ENCODE measurements at places on chromosomes 4 and X. TPM values are rescaled to one million over a fixed set of nuclear protein-coding genes. Genes with fewer than 3 reads are reported as not detected.

- peak; percentile 89 for DNase-seq
Observed at GRCh38 chr4:83618431-83618830, 82.5 kb downstream of the GPAT3 start.

GRCh38 chrX:18415386-18415785 is 10.0 kb upstream of the CDKL5 start:
- DNase-seq: no peak

MAGEA12 gene
- 142 TPM for total RNA-seq

DNA sequence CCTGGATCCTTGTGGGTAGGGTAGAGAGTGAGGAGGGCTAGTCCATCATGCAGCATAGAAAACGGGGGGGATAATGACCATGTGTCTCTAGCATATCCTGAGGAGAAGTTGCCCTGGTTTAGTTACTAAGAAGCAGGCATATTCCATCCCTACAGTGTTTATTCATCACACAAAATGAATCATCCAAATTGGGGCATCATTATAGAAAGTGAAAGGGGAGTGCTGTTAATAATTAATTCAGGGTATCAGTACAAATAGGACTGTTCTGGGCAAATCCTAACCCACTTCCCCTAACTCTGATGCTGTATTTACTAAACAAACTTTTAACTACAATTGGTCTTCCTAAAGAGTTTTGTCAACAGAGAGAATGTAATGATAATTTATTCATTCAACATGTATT is 281.1 kb upstream of the ARX start:
- DNase-seq: no peak

GRCh38 chrX:107741404-107741790 is 34.2 kb downstream of the TSC22D3 start:
- no peak for DNase-seq

PCYT1B gene
- not detected for total RNA-seq

SCML2 gene
- 5.9 TPM for total RNA-seq

DNA sequence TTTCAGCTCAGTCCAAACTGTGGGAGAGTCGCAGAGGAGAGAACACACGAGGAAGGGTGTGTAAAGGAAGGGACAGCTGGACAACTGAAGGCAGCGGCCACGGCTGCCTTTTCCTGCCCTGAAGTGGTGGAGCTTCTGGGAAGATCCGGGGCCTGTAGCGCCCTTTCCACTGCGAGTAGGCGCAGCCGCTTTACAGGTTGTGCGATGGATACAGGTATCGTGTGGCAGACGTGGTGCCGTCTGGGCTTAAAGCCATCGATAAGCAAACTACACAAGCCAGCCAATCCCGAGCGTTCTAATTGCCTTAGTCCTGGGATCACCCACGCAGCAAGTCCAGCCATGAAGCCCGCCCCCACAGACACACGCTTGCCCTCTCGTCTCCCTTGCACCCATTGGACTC is 15.4 kb downstream of the NKX6-1 start:
- DNase-seq: no peak

DNA sequence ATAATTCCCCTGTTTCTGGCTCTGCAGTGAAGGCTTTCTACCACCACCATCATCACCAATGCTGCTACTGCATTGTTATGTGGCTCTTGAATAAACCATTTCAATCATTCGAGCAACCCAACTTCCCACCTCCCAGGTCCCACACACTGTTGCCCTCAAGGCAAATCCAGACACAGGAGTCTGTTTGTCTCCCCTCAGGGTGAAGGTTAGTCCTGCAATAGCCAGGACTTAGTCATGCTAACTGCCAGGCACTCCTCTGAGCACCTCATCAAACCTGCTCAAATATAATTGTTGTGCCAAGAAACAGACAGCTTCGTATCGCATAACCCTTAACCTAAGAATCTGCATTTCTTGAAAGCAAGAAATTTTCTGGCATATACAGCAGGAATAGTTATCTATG is 213.2 kb downstream of the KDR start:
- DNase-seq: no peak

MTMR8 gene
- total RNA-seq: 1.2 TPM

- DNase-seq: no peak
Observed at GRCh38 chr4:189374176-189374575, 566.5 kb upstream of the FRG1 start.

DNA sequence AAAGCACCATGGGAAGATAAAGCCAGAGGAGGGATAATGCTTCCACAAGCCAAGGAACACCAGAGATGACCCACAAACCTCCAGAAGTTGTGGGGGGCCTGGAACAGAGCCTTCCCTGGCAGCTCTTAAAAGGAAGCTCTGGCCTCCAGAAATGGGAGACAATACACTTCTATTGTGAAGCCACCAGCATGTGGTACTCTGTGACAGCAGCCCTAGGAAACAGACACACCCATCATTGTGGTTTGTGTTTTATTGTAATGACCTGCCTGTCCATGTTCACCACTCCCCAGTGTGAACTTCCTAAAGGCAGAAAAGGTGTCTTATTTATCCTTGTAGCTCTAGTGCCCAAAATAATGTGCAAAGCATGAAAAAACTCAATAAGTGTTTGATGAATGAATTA is 264.1 kb upstream of the GATB start:
- DNase-seq: no peak

UGT2B10 gene
- total RNA-seq: not detected

DNA sequence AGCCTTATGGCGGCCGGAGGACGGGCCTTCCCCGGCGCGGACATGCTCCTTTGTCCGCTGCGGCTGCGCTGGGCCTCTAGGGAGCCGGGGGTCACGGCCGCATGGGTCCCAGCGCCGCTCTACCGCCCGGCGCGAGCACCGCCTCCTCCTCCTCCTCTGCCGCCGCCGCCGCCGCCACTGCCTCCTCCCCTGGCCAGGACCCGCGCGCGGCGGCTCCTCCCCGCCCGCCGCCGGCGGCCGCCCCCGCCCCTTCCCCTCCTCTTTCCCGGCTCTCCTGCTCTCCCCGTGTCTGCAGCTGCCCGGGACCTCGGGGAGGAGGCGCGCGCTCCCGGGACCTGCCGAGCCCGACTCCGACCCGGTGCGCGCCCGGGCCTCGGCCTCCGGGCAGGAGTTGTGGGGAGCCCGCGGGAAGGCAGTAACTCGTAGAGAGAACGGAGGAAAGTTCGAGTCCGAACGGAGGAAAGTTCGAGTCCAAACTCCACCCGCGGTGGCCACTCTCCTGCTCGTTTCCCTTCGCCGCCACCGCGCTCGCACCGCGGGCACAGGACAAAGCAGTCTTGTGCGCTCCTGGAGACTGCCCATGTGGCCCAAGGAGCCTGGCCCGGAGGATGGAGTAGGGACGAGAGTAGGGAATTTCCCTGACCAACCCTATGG is at the start of gene ADGRA3:
ADGRA3 (minus strand) TSS at position 179 of the 654 bp plus-strand sequence. CDS start 282 bp downstream, outside the sequence.
- peak; percentile 61 for DNase-seq

EXOC1L gene
- total RNA-seq: not detected

DNA sequence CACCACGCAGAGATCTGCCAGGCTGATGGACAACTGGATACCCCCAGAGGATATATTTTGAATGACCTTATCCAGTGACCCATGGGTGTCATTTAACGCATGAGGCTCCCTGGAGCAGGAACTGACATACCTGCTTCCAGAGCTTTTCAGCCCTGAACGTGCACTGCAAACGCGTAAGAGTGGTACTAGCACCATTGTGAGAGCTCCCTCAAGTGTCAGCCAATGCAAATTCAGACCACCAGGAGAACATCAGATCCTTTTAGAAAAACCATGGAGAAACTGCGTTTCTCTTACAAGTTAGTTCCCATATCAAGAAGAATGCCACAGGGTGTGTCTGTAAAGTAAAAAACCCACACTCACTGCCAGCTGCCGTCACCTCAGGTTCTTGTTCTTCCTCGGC is 7.3 kb downstream of the TREX2 start:
- DNase-seq: peak; percentile 11

STPG2 gene
- total RNA-seq: not detected

GRCh38 chr4:116881077-116881476 is 204.3 kb downstream of the TRAM1L1 start:
- DNase-seq: no peak

GRCh38 chrX:22699581-22700091 is 300.1 kb upstream of the DDX53 start:
- DNase-seq: peak; percentile 18

MAEA gene
- 97.3 TPM for total RNA-seq

- DNase-seq: no peak
Observed at GRCh38 chr4:162499478-162499877, 335.7 kb upstream of the FSTL5 start.

- peak; percentile 67 for DNase-seq
Observed at GRCh38 chrX:19579485-19579884, 64.2 kb upstream of the MAP3K15 start.

PFKFB1 gene
- not detected for total RNA-seq

SMIM10L2A gene
- 0.07 TPM for total RNA-seq

DNA sequence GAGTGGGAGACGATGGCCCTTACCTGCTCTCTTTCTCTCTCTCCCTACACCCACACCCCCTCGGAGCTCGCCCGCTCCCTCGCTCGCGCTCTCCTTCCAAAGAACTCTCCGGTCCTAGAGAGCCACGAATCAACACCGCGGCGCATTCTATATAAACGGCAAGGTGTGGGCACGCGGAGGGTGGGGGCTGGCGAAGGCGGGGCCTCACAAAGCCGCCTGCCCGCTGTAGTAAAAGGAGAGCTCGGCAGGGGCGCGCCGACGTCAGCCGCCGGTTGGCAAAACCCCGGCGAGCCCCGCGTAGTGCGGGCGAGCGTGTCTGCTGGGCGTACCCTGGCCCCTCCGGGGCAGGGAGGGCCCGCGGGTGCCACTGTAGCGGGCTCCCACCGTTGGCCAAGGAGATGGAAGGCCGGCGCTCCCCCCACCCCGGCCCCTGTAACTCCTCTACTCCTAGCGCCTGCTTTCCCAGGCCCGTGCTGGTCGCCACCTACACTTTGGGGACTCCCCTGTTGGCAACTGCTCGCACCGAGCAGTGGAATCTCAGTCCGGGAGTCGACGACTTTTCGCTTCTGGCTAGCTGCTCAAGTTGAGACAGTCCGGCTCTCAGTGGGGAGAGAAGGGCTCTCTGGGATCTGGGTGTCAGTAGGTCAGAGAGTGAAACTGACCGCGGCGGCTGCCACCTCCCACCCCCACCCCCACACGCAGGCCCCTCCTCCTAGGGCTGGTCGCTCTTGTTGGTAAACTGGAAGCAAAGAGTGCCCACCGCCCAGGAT is 325.5 kb upstream of the F9 start:
- peak; percentile 68 for DNase-seq

DNA sequence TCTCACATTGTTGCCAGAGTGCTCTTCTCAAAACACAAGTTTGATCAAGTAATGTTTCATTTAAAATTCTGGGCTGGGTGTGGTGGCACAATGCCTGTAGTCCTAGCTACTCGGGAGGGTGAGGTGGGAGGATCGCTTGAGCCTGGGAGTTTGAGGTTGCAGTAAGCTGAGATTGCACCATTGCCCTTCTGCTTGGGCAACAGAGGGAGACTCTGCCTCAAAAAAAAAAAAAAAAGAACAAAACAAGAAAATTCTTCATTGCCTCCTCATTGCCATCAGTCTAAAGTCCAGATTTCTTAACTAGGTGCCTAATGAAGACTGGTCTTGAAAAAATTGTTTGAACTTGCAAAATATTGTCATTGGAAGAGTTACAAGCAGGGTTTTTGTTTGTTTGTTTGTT is 120.1 kb downstream of the MFAP3L start:
- no peak for DNase-seq

DNA sequence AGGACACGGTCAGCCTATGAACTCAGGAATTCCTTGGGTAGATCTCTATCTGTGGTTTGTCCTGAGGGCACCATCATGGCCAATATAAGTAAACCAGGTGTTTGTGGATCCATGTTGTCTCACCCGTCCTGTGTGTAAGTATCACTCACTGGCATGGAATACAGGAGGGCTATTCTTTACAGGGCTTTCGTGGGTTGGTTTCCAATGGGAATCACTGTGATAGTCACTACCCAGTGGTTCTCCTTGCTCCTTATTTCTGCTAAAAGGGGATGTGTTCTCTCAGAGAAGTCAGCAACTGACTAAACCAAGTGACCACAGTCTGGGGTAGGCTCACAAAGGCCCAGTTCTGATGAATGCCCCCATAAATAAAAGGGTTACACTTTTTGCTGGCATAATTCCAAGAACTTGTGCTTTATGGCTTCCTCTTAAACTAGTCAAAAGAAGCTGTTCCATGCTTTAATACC is 236.7 kb upstream of the JADE1 start:
- peak; percentile 46 for DNase-seq

- no peak for DNase-seq
Observed at GRCh38 chr4:142238589-142238988, 602.2 kb downstream of the IL15 start.

- DNase-seq: peak; percentile 34
Observed at GRCh38 chrX:39983715-39984114, 114.0 kb downstream of the BCOR start.

DNA sequence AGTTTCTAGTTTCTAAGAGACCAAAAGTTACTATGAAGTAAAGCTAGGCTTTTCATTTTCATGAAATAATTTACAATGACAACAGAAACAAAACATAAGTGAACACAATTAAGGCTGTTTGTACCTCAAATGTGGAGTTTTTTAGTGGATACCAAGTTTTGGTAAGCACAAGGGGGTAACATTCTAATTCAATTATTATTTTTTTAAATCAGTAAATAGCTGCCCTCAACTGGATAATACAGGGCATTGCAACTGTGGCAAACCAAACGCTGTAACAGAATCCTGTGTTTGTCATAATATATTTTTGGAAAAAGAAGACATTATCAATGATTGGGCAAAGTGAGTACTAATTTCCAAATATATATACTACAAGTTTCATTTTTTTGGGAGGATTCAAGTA is 150.3 kb downstream of the FBXW7 start:
- DNase-seq: peak; percentile 13

CXCL10 gene
- not detected for total RNA-seq

DNA sequence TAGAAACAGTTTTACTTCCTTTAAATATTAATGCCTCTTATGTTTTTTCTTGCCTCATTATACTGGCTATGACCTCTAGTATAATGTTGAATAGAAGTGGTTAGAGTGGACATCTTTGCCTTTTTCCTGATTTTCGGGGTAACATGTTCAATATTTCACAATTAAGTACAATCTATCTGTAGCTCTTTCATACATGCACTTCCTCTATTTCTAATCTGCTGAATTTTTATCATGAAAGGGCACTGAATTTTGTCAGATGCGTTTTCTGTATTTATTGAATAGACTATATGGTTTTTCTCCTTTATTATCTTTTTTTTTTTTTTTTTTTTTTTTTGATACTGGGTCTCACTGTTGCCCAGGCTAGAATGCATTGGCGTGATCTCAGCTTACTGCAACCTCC is 29.0 kb downstream of the MECP2 start:
- DNase-seq: no peak

DNA sequence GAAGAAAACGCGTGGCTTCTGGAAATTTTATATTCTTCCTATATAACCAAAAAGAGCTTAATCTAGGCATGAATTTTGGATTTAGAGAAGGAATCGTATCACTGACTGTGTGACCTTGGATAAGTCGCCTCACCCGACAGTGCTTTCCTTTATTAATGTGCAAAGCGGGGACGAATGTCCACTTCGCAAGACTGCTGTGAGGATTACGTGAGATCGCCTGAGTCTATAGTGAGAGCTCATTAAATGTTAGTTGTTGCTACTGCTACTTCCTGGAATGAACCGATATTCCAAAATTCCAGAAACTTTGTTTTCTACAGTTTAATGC is 448 bp upstream of the TBC1D8B start:
- DNase-seq: no peak
